Spinal cord (tissue), 10 donors: ENCODE measurements at places on chromosomes 5 and 9. TPM values are rescaled to one million over a fixed set of nuclear protein-coding genes. Genes with fewer than 3 reads are reported as not detected.

The STING1 gene
- total RNA-seq, result 16.3 TPM

The MEIKIN gene
- 0.17 TPM for total RNA-seq

DNA sequence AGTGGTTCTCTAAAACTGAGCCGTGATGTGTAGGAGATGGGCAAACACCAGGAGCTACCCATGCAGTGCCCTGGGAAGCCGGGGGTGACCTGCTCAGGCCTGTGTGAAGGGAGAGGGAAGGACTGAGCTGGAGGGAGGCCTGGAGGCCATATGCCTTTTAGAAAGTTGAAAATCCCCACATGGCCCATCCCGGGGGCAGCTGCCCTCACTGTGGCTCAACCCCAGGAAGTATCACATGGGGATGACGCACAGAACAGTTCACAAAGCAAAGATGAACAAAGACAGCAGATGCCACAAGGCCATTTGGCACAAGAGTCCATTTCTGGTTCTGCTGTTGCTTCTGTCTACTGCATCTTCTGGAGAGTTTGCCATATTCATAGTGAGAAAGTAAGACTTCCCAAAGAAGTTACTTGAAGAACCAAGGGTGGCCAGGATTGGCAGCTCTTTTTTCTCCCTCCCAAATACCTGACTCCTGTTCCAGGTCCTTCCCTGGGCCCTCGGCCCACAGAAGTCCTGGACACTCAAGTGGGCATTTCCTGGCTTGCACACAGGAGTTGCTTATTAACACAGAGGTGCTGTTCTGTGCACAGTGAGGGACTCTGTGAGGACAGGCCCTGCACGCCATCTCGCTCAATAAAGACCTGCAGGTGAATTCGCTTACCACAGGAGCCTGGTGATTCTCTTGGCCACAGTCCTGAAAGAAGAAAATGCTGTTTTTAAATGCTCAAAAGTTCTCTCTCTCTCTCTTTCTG, 25.1 kb downstream of the ACSL6 start:
- H3K4me3 ChIP-seq, result no peak overlapping the region
- peaks cover 19% of the 10 kb centered on the region for H3K4me1 ChIP-seq
- peaks cover 77% of the 10 kb centered on the region for H3K36me3 ChIP-seq
- DNase-seq, result no peak
- no peaks in the 10 kb centered on the region for H3K27me3 ChIP-seq

DNA sequence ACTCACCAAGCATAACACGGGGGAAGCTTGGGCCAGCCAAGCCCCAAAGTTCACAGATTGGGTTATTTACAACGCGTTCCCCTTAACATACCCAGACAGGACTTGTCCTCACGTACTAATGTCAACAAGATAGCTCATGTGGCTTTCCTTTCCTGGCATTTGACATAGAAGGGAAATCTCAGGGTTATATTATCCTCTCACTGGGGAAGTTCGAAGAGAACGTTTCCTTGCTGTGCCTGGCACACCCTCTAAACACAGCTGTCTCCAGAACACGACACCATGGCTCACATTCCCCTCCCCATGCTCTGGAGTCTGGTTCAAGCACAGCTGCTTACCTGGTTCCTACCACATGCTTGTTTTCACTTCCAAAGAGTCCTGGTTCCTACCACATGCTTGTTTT, 46.8 kb upstream of the OTULINL start:
- H3K4me3 ChIP-seq, result no peak overlapping the region
- H3K4me1 ChIP-seq, result peaks cover 5% of the 10 kb centered on the region
- H3K36me3 ChIP-seq, result no peaks in the 10 kb centered on the region
- H3K27ac ChIP-seq, result peak overlapping the region; percentile 33
- H3K27me3 ChIP-seq, result no peaks in the 10 kb centered on the region

DNA sequence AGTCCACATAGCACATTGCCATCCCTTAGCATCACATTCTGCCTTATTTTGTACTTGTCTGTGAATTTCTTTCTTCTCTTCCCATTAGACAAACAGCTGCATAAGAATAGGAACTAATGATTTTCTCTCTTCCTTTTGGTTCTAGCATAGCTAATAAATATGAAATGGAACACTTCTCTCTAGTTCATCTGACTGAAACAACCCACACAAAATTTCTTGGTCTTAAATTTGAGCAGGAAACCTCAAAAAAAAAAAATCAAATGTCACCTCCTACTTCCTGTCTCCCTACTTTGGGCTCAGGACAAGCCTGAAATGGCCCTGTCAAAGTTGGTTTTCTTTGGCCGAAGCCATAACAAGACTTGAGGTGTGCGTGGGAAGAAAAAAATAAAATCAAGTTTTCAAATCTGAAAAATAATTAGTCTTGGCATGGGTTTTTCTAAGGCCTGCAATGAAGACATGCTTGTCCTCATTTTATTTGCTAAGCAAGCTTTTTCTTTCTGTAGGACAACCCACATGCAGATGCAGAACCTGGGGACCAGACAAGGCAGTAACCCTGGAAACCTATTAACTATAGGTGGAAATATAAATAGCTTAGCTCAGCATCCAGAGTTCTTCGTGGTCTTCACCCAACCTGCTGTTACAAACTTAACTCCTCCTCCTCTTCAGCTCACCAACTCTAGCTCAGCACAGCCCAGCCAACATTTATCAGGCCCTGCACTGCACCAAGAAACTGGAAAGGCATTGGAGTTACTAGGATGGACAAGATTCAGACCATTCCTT, 523.5 kb upstream of the KLF4 start:
- H3K36me3 ChIP-seq, result no peaks in the 10 kb centered on the region
- DNase-seq, result no peak
